GM23248 (cell line): ENCODE measurements at places on chromosomes 1 and 21. TPM values are rescaled to one million over a fixed set of nuclear protein-coding genes. Genes with fewer than 3 reads are reported as not detected.

DNA sequence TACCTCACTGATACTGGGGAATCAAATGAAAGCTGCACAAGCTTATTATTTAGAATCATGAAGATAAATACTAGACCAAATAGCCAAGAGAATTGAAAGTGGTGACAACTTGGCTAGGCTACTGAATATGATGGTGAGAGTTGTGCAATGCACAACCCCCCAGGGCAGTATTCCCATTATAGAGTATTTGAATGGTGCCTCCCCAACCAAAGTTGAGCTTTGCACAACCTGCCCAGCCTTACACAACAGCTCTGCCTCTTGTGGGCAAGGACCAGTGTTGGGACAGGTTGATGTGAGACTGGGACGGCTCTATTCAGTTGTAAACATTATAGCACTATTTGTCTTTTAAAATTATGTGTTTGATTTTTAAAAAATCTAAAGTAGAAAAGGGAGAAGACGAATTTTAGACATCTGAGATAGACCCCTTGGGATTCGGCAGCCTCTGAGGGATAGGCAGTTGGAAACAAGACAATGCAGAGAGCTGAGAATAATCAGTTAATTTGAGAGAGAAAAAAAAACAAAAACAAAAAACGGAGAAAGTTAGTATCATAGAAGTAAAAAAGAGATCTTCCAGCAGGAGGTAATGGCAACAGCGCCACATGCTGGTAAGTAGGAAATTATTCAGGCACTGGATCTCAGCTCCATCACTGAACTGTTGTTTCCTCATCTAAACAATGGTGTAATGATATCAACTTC is 91.0 kb upstream of the KCNA3 start:
- DNase-seq = peak; percentile 68

- peak; percentile 32 for DNase-seq
Observed at GRCh38 chr1:23370709-23371584, 1.3 kb upstream of the ZNF436 start.

DNA sequence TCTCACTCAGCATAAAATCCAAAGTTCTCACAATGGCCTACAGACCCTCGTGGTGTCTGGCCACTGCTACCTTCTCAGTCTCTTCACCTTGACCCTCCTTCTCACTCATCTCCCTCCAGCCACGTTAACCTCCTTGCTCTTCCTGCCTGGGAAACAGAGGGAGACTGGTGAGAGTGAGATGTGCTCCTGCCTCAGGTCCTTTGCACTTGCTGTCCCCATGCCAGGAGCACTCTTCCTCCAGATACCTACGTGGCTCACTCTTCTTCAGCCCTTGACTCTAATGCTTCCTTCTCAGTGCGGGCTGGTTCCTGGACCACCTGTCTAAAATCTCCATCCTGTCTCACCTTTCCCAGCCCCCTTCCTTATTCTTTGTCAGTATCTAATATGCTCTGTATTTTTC is 24.7 kb downstream of the TRIM62 start:
- DNase-seq = no peak

GRCh38 chr1:204377800-204378668 is 18.3 kb upstream of the PLEKHA6 start:
- peak; percentile 51 for DNase-seq

- DNase-seq = no peak
Observed at GRCh38 chr1:11735531-11735853, 444 bp upstream of the AGTRAP start.

DNA sequence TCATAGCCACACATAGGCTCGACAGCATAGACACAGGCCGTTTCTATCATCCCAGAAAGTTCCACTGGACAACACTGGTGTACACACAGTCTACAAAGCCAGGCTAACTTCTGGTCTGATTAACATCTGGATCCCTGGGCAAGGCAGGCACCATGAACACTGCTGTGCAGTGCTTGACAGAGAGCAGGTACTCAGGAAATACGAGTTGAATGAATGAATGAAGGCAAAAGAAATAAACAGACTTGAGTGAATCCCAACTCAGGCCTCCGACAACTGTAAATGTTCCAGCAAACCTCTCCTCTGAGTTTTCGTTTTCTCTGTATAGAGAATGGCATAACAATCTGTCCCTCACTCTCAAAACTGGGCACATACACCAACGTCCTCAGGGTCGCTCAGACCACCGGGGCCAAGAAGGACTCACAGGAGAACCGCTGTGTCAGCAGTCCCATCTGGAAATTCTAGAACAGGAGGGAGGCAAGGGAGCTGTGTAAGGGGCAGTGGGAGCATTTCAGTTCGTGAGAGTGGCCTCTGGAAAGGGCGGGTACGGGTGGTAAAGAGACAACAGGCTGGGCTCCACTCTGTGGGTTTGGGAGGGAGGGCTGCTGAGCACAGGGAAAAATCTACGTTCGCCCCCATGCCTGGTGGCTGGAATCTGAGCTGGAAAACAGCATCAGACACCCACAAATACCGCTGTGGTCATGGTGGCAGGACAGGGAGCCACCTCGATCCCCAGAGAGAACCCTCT is 15.1 kb upstream of the ECE1 start:
- no peak for DNase-seq

GRCh38 chr1:182064611-182065010 is 3.1 kb upstream of the ZNF648 start:
- no peak for DNase-seq

GRCh38 chr1:183272390-183272848 is 86.4 kb downstream of the LAMC2 start:
- DNase-seq = peak; percentile 88

DNA sequence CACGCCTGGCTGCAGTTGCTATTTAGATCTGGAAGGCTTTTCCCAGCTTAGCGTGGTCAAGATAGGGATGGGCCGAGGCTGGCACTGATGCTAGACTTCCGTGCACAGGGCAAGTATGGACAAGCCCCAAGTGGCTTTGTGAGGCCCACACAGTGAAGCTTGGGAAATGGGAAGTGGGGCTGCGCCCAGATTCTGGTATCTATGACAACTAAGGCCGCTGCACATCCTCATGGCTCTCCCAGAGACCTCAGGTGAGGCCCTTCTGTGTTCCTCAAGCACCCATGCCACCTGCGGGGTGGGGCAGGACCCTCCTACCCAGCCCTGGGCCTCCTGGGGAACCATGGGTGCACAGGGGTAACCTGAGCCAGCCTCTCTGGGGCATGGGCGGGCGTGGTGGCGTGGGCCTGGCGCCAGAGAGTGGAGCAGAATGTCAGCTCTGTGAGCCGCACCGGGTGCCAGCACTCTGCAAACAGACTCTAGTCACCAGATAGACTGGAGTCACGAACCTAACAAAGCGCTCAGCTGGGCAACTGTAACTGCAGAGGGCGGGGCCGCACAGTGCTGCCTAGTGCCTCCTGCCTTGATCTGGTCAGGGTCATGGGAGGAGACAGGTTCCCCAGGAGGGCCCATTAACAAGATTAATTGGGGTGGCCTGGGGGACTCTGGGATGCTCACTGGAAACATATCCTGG is 46.4 kb downstream of the ELF3 start:
- DNase-seq = no peak

DNA sequence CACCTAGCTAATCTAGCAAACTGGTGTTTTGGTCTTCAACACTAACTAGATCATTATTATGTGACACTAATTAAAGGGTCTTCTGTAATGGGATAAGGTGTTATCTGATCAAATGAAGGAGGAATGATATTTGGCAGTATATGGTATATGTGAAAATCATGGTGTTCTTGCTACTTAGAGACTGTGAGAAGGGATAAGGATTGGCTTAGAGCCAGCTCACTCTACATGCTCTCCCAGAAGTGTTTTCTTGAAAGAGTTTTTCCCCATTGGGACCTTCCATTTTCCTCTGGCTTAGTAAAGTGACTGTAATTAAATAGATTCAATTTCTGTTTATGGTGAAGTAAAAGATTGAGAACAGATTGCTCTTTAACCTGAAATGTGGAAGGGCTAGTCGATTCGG is 71.2 kb upstream of the RGL1 start:
- DNase-seq = no peak

Gene NEXN
- polyA plus RNA-seq = 69.0 and 70.4 TPM in 2 replicates

Gene IL20
- polyA plus RNA-seq = not detected in 2 replicates

Gene TP73
- polyA plus RNA-seq = 0.08 TPM in 1 of 2 replicates, not detected in the other

Gene ARMH1
- 1.5 and 1.6 TPM in 2 replicates for polyA plus RNA-seq
